ENCODE measurements at places on chromosomes 12 and 14. TPM values are rescaled to one million over a fixed set of nuclear protein-coding genes. Genes with fewer than 3 reads are reported as not detected.

GRCh38 chr14:60760644-60761364, 26.2 kb downstream of the MNAT1 start:
- peak; percentile 62 for DNase-seq

GRCh38 chr14:49881350-49882001, 11.4 kb upstream of the ARF6 start:
- no peak for DNase-seq

GRCh38 chr12:15669256-15669948, 119.8 kb downstream of the EPS8 start:
- DNase-seq = no peak

DNA sequence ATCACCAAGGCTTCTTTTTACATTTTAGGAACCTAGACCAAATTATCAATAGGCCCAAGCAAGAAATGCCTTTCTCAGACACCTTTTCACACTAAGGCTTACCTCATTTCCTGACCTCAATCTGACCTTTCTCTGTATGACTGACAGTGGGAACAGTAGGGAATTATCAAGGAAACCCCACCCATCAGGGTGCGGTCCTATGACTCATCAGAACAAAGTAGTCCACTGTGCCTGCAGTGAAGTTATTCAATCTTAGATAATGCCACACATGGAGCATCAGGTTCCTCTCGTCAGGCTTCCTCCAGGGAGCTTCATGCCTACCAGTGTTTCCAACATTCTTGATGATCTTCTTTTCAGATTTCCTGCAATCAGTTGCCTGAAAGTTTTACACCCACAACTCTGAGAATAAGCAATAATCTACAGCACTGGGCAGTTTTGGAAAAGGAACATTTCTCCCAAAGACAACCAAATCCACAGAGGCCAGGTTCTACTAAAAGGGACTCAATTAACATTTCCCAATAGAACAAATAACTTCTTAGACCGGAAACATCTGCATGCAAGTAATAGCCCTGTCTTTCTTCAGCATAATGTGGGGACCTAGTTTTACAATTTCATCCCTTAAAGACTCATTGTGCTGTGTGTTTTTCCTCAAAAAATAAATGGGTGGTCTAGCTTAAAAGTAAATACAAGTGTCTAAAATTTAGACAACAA, 35.9 kb upstream of the TMTC2 start:
- peak; percentile 78 for DNase-seq

- DNase-seq = no peak
Measured at GRCh38 chr12:130350715-130351114, 13.0 kb downstream of the PIWIL1 start.

DNA sequence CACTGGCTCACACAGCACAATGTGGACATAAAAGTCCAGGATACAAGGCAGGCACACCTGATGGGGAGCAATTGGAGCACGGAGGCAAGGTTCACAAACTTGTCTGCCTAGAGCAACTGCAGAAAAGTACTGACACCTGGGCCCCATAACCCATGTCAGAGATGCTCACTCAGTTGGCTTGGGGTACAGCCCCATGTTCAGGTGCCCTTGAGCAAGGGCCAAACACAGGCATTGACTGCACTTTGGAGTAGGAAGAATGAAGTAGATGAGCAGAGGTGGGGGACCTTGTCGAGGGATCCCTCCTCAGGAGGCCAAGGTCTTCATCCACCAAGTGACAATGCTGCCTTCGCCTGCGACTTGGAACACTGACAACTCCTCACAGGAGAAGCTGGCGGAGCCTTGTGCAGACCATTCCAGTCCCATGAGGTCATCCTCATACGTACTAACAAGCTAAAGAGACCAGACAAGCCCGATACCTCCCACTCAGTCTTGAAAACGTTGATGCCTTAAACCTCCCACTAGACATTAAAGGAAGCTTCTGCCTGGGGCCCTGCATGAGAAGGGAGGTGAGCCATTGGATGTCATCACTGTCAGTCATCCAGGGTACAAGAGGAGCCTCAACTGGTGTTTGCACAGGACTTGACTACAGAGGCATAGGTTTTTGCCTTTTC, 42.5 kb upstream of the C14orf180 start:
- DNase-seq = peak; percentile 50

DNA sequence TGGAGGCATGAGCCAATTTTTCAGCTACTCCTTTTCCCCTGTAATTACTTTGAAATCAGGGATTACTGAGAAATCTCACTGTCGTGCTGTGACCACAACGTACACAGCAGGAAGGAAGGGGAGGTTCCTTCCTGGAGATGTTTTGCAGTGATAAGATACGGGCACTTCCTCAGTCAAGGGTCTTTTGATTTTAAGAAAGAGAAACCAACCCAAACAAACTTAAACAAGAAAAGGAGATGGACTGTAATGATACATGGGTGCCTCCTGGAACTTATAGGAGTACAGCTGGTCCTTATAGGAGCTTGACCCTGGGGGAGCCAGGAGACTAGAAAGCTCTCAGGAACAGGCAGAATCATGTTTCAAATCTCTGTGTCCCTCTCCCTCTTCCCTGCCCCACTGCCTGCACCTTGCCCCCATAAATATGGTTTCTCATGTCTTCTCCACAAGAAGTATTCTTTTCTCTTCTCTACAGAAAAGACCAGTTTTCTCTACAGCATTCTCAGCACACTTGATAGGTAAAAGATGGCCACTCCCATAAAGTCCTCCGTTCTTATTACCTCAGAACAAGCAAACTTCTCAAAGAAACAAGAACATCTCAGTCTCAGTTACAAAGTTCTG, 281.1 kb upstream of the AMIGO2 start:
- no peak for DNase-seq

DNA sequence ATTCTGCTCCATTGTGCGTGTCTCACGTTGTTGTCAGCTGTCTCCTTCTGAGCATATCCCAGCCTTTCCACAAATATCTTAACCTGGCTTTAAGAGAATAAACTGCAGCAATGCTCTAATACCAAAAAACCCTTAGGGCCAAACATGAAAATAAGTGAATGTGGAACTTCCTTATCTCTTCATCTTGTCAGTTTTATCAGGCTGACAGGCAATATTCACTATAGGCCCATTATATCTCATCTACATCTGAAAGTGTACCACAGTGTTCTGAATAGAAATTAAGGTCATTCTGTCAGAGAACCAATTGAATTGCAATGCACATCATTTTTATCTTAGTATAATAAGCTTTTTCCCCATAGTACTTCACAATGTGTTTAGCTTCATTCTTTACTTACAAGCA, 933.1 kb upstream of the FBXO33 start:
- DNase-seq = no peak

- DNase-seq = no peak
Measured at GRCh38 chr12:3493043-3493858, 2.2 kb downstream of the PRMT8 start.

DNA sequence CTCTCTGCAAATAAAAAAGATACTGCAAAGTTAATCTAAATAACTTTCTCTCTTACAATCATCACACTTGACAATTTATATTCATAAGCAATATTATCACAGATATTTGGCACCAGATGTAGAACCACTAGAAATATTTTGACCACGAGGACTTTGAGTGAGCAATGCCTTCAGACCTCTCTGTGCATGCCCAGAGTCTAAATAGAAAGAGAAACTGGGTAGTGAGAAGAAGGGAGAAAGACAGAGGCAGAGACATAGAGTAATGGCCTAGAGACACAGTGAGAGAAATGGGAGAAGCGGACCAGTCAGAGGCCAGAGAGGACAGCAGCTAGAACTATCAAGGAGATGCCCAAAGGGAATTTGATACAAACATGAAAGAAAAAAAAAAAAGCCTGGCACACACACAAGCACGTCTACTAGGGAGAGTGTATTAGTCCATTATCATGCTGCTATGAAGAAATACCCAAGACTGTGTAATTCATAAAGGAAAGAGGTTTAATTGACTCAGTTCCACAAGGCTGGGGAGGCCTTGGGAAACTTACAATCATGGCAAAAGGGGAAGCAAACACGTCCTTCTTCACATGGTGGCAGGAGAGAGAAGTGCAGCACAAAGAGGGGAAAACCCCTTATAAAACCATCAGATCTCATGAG, 41.1 kb downstream of the BMP4 start:
- no peak for DNase-seq

- DNase-seq = peak; percentile 41
Measured at GRCh38 chr12:22287776-22288621, 46.5 kb downstream of the ST8SIA1 start.

GRCh38 chr12:113314121-113314529, 20.8 kb downstream of the SLC8B1 start:
- DNase-seq = no peak

DNA sequence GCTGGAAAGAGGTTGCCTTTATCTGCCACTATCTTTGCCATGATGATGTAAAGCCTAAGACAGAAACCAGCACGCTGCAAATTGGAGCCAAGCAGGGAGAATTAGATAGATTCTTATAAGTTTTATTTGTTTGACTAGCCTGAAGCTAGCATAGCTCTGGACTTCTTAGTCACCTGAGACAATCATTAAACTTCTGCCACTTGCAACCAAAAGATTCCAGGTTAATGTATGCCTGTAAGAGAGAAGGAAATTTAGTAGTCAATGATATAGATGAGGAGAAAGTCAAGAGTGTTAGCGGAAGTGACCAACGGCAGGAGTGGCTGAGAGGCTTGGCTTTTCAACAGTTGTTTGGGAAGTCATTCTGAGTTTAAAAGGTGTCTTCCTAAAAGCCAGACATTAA, 1106.6 kb downstream of the VRK1 start:
- DNase-seq = no peak

- no peak for DNase-seq
Measured at GRCh38 chr14:106044949-106045596, 518.7 kb downstream of the TMEM121 start.

DNA sequence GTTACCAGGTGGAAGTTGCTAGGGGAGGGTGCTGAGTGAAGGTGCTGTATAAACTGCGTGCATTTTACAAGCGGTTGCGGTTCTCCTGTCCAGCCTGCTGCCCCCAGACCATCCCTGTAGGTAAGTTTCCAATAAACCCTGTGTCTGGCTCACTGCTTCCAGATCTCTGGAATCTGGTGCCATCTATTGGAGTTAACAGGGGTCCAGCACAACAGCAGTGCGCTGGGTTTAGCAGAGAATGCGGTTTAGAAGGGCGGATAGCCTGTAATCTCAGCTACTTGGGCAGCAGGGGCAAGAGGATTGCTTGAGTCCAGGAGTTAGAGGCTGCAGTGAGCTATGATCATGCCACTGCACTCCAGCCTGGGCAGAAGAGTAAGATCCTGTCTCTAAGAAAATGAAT, 4.9 kb downstream of the AACS start:
- DNase-seq = peak; percentile 16

GRCh38 chr12:3834774-3835173, 38.4 kb downstream of the PARP11 start:
- no peak for DNase-seq

- DNase-seq = no peak
Measured at GRCh38 chr12:27057543-27057942, 24.8 kb downstream of the C12orf71 start.

DNA sequence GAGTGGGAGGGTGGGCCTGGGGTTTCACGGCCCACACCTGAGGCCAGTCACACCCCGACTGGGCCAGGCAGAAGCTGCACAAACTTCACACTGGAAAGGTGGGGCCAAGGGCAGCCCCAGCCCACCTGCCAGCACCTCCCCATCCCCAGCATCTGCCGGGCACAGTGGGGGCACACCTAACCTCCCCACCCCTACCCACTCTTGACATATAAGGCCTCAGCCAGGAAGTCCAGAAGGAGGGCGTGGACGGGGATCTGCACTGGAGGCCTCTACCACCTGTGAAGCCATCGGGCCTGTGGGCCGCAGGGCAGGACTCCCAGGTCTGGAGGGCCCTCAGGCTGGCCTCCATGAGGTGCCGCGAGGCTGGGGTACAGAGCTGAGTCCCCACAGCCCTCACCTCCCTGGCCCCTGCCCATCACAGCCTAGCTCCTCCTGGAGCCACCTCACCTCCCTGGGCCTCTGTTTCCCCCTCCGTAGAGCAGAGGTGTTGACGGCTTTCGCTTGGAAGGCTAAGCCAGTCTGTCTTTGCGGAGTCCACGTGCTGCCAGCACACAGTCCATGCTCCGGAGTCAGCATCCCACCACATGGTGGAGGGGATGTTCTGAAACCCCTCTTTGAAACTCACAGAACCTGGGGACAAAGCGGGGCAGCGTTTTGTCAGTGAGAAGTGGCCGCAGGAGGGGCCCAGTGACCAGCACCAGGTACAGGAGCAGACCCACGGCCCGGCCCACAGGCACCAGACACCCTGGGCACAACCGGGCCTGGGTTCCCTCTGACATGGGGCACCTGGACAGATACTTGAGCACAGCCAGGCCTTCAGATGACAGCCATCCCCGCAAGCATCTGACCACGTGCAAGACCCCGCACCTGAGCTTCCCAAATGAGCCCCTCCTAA, 38.2 kb upstream of the INF2 start:
- DNase-seq = no peak

DNA sequence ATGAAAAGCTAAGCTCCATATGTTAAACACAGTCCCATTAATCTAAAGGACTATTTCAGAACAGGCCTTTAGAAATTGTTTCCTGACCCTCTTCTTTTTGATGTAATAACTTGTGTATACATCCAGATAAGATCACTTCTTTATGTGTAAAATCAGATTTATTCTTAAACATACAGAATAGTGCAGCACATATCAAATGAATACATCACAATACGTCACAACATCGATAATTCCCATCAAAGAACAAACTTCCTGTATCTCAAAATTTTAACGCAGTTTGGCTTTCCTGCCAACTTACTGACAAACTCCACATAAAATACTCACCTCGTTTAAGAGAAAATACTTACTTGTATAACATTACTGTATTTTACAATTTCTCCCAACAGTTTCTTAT, 108.7 kb downstream of the ITPR2 start:
- no peak for DNase-seq

DNA sequence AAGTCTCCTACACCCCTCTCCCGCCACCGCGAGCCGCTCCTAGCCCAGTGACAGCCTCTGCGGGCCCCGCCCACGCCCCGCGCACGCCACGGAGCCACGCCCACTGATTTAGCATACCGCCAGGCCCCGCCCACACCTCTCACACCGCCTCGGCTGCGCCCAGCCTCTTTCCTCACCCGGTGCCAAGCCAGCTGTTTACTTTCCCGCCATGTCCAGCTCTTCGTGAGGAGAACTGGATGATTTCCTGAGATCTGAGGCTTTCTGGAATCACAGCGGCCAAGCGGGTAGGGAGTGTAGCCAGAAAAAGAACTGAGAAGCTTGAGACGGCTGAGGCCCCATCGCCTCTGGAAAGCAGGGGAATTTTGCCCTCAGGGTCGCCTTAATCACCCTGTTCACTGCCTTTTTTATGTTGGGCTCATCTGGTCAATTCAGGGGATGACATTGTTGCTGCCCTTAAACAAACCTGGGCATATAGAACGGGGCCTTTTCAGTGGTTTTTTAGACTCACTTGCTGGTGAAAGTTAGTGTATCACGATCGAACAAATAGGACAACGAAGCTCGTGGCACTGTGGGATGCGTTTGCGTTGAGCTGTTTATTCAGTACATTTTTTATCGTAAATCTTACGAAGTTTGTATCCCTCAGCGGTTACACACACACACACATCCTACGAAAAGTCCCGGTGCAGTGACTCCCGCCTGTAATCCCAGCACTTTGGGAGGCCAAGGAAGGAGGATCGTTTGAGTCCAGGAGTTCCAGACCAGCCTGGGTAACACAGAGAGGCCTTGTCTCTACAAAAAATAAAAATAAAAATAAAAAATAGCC, at the start of gene RNF212B:
Gene RNF212B, plus strand, starts transcription at position 165 of the 823 bp plus-strand sequence. CDS start 2,410 bp downstream, outside the sequence.
- DNase-seq = peak; percentile 75

- DNase-seq = peak; percentile 35
Measured at GRCh38 chr12:116441292-116441691, 117.9 kb upstream of the MAP1LC3B2 start.

Gene NOVA1
- total RNA-seq = 0.87 TPM

Gene CPSF2
- 59.7 TPM for total RNA-seq

Gene TCL1A
- not detected for total RNA-seq

Gene MYH6
- total RNA-seq = not detected

Gene BCL11B
- total RNA-seq = 0.17 TPM

Gene HSPA2
- 44.2 TPM for total RNA-seq

Gene B4GALNT3
- total RNA-seq = 0.94 TPM

Gene SCNN1A
- 57.5 TPM for total RNA-seq
